ENCODE measurements at places on chromosomes 16 and 17. TPM values are rescaled to one million over a fixed set of nuclear protein-coding genes. Genes with fewer than 3 reads are reported as not detected.

The SCRN2 gene
- polyA plus RNA-seq: 54.9 TPM

- no peak for DNase-seq
Measured at GRCh38 chr17:42428141-42428944, 5.3 kb upstream of the CAVIN1 start.

DNA sequence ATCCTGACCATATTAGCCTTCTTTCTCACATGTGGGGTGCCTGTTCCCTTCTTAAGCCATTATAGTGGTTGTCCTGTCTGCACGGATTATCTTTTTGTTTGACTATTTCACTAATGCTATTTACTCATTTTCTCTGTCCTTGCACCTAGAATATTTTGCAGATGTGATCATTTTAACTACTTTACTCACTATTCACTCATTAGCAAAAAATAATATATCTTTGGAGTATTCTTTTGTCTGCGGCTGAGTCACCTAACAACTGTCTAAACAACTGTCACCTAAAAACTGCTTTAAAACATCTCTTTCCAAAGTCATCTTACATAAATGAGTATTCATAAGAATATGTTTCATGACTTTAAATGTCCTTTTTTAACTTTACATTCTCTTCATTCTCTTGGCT is 87.4 kb downstream of the KCNJ2 start:
- DNase-seq: no peak

GRCh38 chr17:63841350-63842172 is 924 bp downstream of the SMARCD2 start:
- no peak for DNase-seq

GRCh38 chr17:21001813-21002221 is 41.0 kb downstream of the USP22 start:
- DNase-seq: no peak

- no peak for DNase-seq
Measured at GRCh38 chr17:29624586-29624985, 1.9 kb upstream of the CORO6 start.

DNA sequence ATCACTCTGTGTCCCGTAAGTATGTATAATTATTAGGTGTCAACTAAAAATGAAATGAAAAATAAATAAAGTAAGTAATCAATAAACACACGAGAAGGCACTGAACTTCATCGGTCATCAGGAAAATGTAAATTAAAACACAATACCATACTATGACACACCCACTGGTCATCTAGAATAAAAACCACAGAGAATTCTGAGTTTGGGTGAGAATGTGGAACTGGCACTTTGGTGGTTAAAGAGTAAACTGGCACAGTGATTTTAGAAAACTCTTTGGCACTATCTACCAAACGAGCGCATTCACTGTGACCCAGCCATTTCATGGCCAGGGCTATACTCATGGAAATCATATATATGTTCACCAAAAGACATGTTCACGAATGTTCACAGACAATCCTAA is 98.2 kb downstream of the HS3ST3A1 start:
- no peak for DNase-seq

DNA sequence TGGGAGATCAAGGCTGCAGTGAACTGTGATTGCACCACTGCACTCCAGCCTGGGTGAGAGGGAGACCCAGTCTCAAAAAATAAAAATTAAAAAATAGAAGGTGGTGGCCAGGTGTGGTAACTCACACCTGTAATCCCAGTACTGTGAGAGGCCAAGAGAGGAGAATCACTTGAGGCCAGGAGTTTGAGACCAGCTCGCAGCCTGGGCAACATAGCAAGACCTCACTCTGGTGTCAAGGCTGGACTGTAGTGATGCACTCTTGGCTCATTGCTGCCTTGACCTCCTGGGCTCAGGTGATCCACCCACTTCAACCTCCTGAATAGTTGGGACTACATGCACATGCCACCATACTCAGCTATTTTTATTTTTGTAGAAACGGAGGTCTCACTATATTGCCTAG is 13.3 kb downstream of the RFFL start:
- no peak for DNase-seq

The DBF4B gene
- 10.8 TPM for polyA plus RNA-seq

DNA sequence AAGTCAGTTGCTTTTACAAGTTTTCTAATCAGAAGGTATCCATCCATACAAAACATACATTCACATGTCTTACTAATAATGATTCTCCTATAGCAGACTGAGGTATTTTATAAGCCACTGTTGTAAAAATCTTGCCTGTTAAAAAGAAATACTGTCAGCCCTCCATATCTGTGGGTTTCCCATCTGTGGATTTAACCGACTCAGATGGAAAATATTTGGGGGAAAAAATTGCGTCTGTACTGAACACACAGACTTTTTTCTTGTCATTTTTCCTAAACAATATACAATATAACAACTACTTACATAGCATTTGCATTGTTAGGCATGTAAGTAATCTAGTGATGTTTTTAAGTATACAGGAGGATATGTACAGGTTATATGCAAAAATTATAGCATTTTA is 90.4 kb downstream of the PARN start:
- DNase-seq: no peak

The CHST4 gene
- polyA plus RNA-seq: 0.29 TPM

The SEPTIN1 gene
- polyA plus RNA-seq: 3.1 TPM

The CDH15 gene
- polyA plus RNA-seq: 1.5 TPM

GRCh38 chr16:71359431-71359830 is 908 bp downstream of the CALB2 start:
- DNase-seq: no peak

The TP53TG3C gene
- polyA plus RNA-seq: not detected

GRCh38 chr17:7444682-7445618 is at the start of gene CHRNB1:
CHRNB1 (plus strand) TSS chr17:7445061; CDS start chr17:7445128, 67 bp downstream.
- no peak for DNase-seq

DNA sequence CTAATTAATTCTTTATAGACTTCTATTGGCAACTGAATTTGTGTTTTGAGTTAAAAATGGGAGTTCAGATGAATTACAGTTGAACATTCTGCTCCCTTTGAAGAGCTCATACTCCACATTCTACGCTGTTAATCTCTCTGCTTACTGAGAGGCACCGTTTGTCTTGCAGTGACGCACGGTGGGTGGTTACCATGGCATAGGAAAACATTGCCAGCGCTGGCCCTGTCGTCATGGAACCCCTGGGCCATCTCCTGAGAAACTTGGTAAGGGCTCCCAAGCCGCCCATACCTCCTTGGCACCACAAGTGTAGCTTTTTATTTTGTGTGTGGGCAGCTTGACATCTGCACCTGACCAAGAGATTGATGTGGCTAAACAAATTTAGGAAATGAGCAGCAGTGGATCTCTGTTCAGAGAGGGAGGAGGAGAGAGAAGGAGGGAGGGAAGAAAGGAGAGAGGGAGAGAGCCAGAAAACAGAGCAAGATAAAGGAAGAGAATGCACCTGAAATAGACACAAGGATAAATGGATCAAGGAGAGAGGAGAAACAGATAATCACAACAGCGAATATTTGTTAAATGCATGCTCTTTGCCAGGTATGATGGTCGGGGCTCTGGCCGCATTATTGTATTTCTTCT is 398.5 kb downstream of the HAPSTR1 start:
- DNase-seq: peak; percentile 85

GRCh38 chr17:18084256-18084655 is 3.5 kb upstream of the DRG2 start:
- DNase-seq: no peak

The CDK5R1 gene
- polyA plus RNA-seq: 5.1 TPM

The MSLN gene
- 36.0 TPM for polyA plus RNA-seq

GRCh38 chr16:54493061-54493460 is 206.5 kb upstream of the IRX3 start:
- no peak for DNase-seq

The PIK3R5 gene
- 0.90 TPM for polyA plus RNA-seq

DNA sequence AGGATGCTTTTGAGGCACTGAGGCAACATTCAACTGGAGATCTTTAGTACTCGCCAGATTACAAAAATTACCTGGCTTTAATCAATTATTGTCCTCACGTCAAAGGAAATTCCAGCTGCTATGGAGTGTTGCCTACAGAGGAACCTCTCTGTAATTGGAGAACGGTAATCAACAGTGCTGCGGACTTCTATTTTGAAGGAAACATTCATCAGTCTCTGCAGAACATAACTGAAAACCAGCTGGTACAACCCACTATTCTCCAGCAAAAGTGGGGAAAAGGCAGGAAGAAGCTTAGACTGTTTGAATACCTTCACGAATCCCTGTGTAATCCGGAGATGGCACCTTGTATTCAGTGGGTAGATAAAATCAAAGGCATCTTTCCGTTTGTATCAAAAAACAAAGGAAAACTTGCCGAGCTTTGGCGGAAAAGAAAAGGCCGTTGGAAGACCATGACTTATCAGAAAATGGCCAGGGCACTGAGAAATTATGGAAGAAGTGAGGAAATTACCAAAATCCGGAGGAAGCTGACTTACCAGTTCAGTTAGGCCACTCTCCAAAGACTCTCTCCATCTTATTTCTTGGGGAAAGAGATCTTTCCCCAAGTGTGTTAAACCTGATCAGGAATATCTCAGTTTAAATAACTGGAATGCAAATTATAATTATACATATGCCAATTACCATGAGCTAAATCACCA is 3.0 kb downstream of the SLC35G3 start:
- no peak for DNase-seq

DNA sequence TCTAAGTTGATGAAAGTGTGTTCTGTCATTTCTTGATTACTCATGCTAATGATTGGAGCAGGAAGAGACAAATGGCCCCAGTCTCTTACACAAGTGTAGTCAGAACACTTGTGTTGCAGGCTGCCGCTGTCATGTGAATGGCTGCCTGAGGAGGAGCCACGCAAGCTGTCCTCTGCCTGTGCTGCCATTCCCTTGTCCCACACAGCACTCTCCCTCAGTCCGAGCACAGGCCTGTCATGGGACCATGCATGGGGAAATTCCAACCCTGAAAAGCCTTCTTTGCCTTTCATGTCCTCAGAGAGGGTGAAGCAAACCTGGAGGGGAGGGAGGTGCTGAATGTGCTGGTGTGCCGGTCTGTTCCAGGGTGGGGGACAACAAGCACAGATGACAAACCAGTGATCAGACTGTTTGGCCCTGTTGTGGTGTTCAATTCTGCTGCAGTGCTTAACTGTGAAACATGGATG is 109.4 kb downstream of the MRTFB start:
- DNase-seq: no peak

The CLEC19A gene
- 0.27 TPM for polyA plus RNA-seq

The EVI2B gene
- polyA plus RNA-seq: 2.7 TPM

GRCh38 chr17:49820773-49821172 is 27.1 kb downstream of the TAC4 start:
- DNase-seq: no peak

DNA sequence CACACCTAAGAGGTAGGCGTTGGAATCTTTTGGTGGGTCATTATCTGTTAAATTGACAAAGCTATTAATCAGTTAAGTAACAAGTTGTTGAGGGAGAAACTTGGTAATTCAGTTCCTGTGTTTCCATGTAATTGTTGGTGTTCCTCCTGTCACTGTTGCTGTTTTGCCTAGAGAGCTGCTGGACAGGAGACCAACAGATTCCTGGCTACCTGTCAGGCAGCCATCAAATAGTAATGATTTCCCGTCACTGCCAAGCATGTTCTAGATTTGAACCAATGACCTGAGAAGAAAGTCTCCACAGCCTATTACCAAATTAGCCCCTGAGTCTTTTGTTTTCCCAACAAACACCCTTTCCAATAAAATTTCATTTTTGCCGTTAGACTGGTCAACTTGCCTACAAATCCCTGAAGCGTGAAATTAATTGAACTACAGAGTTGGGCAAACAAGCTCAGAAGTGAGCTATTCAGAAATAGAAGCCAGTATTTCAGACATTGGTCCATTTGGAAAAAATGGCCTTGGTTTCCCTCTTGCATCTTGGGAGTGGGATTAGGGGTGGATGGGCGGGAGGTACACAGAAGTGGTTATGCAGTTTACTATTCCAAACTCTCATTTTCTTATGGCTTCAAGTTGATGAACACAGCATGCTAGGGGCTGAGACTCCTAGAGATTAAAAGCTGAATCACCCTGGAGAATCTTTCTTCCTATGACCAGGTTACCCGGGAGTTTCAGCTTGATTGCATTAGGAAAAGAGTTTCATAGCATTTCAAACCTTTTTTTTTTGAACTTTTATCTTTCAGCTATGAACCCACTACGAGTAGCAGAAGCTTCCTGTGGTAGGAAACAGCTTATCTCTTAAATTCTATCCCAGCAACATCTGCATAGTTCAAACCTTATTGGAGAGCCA is 262.8 kb upstream of the MAF start:
- DNase-seq: no peak

DNA sequence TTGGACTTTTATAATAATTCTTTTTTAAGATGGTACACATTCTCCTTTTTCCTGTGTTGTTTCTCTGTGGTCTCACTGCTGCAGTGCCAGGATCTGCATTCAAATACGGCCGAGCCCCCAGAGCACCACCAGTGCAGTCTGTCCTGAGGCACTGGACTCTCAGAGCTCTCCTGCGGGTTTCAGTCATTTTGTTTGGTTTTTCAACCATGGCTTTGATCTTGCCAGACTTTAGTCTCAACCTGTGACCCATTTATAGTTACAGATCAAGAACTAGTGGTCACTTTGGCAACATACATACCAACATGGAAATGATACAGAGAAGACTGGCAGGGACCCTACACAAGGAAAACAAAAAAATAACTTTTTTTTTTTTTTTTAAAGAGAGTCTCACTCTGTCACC is 177.4 kb downstream of the LGALS9B start:
- no peak for DNase-seq

- DNase-seq: no peak
Measured at GRCh38 chr17:29734640-29735039, 111.9 kb upstream of the CORO6 start.

The LYZL6 gene
- not detected for polyA plus RNA-seq

DNA sequence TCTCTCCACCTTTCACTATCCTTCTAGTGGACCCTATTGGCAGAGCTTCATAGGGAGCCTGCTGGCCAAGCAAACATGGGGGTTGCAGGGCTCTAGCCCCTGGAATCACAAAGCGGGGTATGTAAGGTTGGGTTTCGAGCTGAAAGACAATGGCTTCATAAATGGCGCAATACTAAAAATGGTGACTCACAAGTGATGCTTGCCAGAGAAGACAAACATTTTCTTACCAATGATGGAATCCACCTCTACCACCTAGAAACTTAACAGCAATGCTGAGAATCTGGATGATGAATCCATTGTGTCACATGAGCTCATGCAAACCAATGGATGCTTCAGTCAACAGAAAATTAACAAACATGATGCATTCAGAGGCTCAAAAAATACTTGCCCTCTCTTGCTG is 375.3 kb upstream of the PSMD7 start:
- no peak for DNase-seq

GRCh38 chr17:77862890-77863813 is 95.4 kb upstream of the TNRC6C start:
- no peak for DNase-seq

GRCh38 chr17:34709158-34709754 is 129.9 kb downstream of the TMEM132E start:
- DNase-seq: no peak

The RDM1 gene
- polyA plus RNA-seq: 2.3 TPM

DNA sequence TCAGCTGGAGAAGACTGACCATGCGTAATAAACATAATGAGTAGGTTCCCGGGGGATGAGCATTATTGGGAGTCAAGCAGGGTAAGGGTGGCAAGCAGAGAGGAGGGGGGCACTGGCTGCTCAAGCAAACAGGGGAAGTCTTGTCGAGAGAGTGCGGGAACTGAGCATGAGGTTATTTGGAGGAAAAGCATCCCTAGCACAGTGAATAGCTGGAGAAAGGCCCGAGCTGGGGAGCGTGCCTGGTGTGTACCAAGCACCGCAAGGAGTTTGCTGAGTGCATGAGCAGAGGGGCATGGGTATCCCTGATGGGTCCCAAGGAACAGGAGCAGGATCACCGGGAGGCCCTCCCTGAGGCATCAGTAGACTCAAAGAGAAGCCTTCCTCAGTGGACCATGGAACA is 17.2 kb downstream of the CYTH1 start:
- no peak for DNase-seq

The RASL10B gene
- polyA plus RNA-seq: 11.0 TPM
